Brain pericyte (primary cell): ENCODE measurements at places on chromosomes 2 and 18.
A peak's percentile ranks its signal among the peaks of the same experiment; 100 is the strongest.

- DNase-seq, result no peak
These were observed 48.4 kb downstream of the LRRTM1 start for GRCh38 chr2:80255918-80256781.

- no peak for DNase-seq
These were observed 77.9 kb upstream of the CD226 start for GRCh38 chr18:70025580-70025979.

DNA sequence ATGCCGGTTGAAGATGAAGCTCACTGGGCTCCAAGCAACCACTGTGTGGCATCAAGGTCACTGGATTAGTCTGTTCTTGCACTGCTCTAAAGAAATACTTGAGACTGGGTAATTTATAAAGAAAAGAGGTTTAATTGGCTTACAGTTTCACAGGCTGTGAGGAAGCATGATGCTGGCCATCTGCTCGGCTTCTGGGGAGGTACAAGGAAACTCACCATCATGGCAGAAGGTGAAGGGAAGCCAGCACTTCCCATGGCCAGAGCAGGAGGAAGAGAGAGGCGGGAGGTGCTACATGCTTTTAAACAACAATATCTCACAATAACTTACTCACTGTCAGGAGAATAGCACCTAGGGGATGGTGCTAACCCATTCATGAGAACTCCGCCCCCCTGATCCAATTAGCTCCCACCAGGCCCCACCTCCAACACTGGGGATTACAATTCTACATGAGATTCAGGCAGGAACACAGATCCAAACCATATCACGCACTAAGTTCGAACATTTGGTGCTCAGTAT, 109.7 kb upstream of the MGAT5 start:
- no peak for DNase-seq

GRCh38 chr2:43958397-43959275, 37.2 kb downstream of the LRPPRC start:
- DNase-seq, result no peak

- DNase-seq, result no peak
These were observed 25.6 kb upstream of the PRLH start for GRCh38 chr2:237540823-237541222.

DNA sequence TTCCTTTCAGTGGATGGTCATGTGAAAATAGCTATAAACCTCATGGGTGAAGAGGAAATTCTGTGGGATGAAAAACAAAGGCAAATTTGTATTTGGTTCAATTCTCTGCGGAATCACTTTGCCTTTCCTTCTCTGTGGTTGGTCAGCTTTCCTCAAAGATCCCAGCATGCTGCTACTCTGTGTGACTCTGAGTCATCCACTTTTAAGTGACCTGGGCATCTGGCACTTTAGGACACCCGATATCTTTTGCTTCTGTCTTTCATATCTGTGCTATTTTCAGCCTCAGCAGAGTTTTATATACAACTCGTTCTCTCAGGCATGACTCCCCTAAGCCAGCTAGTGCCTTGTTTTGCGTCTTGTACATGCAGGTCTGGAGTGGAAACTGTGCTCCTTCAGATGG, 217.0 kb upstream of the PIEZO2 start:
- peak; percentile 90 for DNase-seq

DNA sequence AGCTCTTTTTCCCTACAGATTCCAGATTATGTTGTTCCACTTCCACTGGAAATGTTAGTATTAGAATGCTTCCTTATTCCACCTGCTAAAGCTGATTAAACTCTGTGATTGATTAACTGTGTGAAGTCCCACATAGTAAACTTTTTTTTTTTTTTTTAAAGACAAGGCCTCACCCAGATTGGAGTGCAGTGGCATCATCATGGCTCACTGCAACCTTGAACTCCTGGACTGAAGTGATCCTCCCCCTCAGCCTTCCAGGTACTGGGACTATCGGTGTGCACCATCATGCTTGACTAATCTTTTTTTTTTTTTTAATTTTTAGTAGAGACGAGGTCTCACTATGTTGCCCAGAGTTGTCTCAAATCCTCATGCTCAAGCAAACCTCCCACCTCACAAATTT, 108.5 kb upstream of the RBMS1 start:
- no peak for DNase-seq

- DNase-seq, result no peak
These were observed 32.9 kb downstream of the PTCD3 start for GRCh38 chr2:86138736-86139625.

GRCh38 chr2:224309176-224309575, 92.7 kb downstream of the FAM124B start:
- DNase-seq, result no peak

DNA sequence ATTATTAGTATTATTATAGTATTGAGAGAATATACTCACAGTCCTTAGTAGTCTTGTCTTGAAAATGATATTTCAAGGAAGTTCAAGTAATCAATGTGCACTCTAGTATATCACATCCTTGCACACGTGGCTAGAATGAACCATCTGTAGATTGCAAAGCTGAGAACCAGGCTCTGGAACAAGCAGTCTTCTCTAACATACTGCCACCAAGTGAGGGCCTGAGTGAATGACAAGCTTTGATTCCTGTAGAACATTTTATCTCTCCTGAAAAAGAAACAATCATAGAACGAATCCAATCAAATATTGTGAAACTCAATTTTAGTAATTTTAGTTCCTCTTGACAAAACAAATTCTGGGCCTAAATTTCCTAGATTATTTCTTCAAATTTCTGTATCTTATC, 55.3 kb upstream of the SULT1C3 start:
- DNase-seq, result no peak

DNA sequence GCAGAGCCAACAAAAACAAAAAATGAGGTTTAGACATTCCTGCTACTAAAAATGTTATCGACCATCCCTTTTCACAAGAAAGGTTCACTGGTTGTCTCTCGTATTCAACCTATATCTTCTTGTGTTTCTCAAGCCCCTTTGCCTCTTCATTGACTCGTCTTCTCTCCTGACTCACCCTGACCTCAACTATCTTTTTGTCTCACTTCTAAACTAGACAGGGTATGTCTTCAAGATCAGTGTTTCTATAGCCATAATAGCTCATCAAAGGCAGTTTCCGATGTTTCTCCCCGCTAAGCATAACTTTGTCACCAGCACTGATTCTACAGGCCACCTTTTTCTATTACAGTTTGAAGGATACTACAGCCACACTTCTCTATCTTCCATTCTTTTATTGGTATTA, 178.4 kb downstream of the MEMO1 start:
- no peak for DNase-seq

DNA sequence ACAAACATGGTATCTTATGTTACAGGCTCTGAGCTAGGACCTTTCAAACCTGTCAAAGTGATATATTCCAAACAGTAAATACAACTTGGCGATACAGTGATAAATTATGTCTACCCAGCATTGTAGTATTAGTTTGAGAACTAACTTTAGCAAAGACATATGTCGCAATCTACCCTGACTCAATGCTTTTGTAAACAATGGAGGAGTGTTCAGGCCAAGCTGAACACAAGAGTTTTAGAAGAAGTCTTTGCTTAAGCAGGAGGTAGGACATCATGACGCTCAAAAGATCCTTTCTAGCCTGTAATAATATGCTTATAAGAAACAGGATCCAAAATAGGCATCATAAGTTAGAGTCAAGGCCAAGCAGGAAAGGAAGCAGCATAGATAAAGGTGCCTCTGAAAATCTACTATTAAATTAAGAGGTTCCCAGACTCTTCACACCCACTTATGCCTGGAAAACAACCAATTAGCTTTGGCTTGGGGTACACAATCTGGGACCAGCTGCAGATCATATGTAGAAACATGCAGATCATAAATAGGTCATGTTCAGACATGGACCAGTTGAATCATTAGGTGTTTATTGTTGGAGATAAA, 132.5 kb downstream of the CSRNP3 start:
- DNase-seq, result peak; percentile 17

GRCh38 chr2:224283466-224283965, 118.4 kb downstream of the FAM124B start:
- DNase-seq, result no peak
